Pancreas (tissue), 10 donors: ENCODE measurements at places on chromosomes 1 and 21. TPM values are rescaled to one million over a fixed set of nuclear protein-coding genes. Genes with fewer than 3 reads are reported as not detected.
A peak's percentile ranks its signal among the peaks of the same experiment; 100 is the strongest.

DNA sequence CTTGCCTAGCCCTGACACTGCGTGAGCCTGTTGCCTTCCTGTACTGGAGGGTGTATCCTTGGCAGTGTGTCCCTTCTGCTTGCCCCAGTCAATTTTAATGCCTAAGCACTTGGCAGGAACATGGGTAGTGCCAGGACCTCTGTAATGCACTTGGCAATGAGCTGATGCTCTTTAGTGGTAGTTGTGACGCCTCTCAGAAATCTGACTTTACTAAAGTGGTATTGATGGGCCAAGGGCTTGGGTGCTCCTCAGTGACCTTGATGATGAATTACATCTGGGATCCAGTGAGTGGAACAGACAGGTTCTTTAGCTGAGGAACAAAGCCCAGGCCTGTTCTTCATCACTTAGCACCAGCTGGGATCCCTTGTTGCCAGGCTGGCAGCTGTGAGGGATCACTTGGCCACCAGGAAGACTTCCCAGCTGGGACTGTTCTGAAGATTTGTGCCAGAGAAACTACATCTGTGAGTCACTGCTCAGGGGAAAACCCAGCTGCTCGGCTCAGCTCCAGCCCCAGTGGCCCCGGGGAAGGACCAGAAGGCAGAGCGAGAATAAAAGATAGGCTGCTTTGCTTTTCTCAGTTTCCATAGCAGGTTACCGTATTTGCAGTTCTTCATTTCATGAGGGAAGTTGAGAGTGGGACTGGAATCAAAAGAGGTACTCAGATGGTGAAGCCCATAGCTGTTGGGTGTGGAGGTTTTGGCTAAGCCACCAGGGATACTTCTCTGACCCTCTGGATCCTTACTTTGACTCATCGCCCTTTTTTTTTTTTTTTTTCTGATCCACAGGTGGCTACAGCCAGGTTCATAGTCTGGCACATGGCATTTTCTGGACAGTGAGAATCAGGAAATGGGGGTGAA lies 28.5 kb upstream of the KCNA2 start:
- H3K4me1 ChIP-seq = peaks cover 9% of the 10 kb centered on the region
- no peak overlapping the region for H3K27ac ChIP-seq
- no peak overlapping the region for H3K4me3 ChIP-seq
- H3K36me3 ChIP-seq = no peaks in the 10 kb centered on the region
- H3K27me3 ChIP-seq = no peaks in the 10 kb centered on the region
- peak; percentile 83 for DNase-seq

- H3K36me3 ChIP-seq = no peaks in the 10 kb centered on the region
- DNase-seq = no peak
- H3K4me1 ChIP-seq = no peaks in the 10 kb centered on the region
Observed at GRCh38 chr1:25185409-25186160, 46.7 kb downstream of the SYF2 start.

GRCh38 chr1:116310180-116310579 lies 62.9 kb upstream of the ATP1A1 start:
- no peaks in the 10 kb centered on the region for H3K27me3 ChIP-seq
- no peaks in the 10 kb centered on the region for H3K36me3 ChIP-seq
- H3K4me1 ChIP-seq = peaks cover 47% of the 10 kb centered on the region
- H3K4me3 ChIP-seq = no peak overlapping the region

DNA sequence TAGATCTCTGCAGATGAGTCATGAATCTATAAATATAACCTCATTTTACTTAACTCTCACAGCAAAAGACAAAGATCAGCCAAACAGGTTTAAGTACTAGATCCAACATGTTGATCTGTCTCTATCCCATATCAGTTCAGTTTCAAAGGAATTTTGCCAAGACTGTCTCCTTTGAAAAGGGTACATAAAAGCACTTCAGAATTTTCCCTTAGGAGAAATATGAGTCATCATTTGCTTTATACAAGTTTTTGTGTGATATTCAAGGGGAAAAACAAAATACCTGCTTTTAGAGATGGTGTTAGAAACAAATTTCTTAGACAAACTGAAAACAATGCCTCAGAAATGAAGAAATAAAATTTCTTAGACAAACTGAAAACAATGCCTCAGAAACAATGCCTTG lies 73.5 kb upstream of the LRRC7 start:
- H3K27ac ChIP-seq = no peak overlapping the region
- H3K36me3 ChIP-seq = no peaks in the 10 kb centered on the region
- DNase-seq = no peak
- H3K4me3 ChIP-seq = no peak overlapping the region
- no peaks in the 10 kb centered on the region for H3K4me1 ChIP-seq

- peaks cover 31% of the 10 kb centered on the region for H3K4me1 ChIP-seq
- peak; percentile 65 for DNase-seq
- H3K36me3 ChIP-seq = no peaks in the 10 kb centered on the region
- peak overlapping the region; percentile 61 for H3K27ac ChIP-seq
- H3K27me3 ChIP-seq = no peaks in the 10 kb centered on the region
- H3K4me3 ChIP-seq = no peak overlapping the region
Observed at GRCh38 chr1:19066874-19067181, 110.4 kb upstream of the IFFO2 start.

GRCh38 chr1:229162825-229163515 lies 107.9 kb upstream of the RAB4A start:
- H3K27me3 ChIP-seq = no peaks in the 10 kb centered on the region
- H3K27ac ChIP-seq = no peak overlapping the region
- DNase-seq = no peak
- peaks cover 14% of the 10 kb centered on the region for H3K4me1 ChIP-seq
- no peaks in the 10 kb centered on the region for H3K36me3 ChIP-seq

The KCNJ10 gene
- total RNA-seq = 0.08 TPM

The TCP10L gene
- total RNA-seq = not detected
